ENCODE measurements at places on chromosomes 2 and 18. TPM values are rescaled to one million over a fixed set of nuclear protein-coding genes. Genes with fewer than 3 reads are reported as not detected.
A peak's percentile ranks its signal among the peaks of the same experiment; 100 is the strongest.

- no peak for DNase-seq
- peaks cover 6% of the 10 kb centered on the region for H3K36me3 ChIP-seq
- H3K4me1 ChIP-seq: peaks cover 34% of the 10 kb centered on the region
- no peaks in the 10 kb centered on the region for H3K27me3 ChIP-seq
- H3K27ac ChIP-seq: peak overlapping the region; percentile 1
These were observed 122.9 kb downstream of the PRKRA start for GRCh38 chr2:178328037-178328436.

The SLC9A2 gene
- total RNA-seq: 9.2 TPM

The GALR1 gene
- total RNA-seq: not detected

DNA sequence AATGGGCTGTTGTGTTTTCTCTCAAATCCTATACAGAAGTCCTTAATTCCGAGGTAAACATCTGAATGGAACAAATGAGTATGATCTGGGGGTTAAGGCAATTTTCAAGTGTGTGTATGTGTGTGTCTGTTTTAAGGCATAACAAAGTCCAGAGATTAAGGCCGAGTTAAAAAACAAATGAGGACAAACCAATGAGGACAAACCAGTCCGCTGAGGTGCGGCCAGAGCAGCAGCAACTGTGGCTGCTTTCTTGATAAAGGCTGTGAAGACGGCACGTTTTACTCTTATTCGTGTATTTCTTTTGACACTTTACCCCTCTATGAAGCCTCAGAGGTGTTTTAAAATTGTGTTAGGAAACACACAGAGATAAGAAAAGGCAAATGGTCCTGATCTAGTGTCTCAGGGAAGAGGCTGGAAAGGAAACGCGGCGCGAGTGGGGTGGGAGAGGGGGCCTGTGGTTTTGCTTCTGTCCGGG lies 495 bp upstream of the GULP1 start:
- H3K4me3 ChIP-seq: peak overlapping the region; percentile 94
- DNase-seq: no peak
- H3K27me3 ChIP-seq: no peaks in the 10 kb centered on the region
- peaks cover 19% of the 10 kb centered on the region for H3K4me1 ChIP-seq
- H3K27ac ChIP-seq: peak overlapping the region; percentile 88

The IL36B gene
- total RNA-seq: not detected

DNA sequence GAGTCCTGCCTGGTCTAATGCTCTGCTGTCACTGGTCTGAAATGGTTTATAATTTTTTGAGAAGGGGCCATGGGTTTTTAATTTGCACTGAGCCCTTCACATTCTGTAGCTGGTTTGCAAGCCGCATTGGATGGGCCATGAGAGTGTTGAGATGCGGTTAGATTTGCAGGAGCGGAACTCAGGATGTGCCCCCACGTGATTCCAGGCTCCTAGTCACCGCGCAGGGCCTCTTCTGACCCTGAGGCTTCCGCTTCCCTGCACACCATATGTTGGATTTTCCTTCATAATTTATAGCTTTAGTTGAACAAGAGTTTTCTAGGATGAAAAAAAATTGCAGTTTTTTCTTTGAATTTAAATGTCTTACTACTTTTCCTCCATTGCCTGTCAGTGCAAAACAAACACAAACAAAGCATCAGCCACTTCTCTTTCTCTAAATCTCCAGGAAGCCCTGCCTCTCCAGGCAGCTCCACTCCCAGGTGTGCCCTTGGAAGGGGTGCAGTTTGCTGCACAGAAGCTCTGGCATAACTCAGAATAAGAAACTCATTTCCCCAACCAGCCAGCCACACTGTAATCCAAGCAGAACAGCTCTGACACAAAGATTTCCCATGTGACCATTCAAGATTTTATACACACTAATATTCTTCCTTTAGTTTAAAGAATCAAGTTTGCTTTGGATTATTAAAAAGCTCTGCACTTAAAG lies 18.4 kb upstream of the TPO start:
- H3K36me3 ChIP-seq: no peaks in the 10 kb centered on the region
- no peaks in the 10 kb centered on the region for H3K4me1 ChIP-seq
- H3K27ac ChIP-seq: no peak overlapping the region

- peak; percentile 93 for DNase-seq
- H3K27ac ChIP-seq: peak overlapping the region; percentile 93
- no peaks in the 10 kb centered on the region for H3K36me3 ChIP-seq
- H3K4me1 ChIP-seq: peaks cover 16% of the 10 kb centered on the region
- no peaks in the 10 kb centered on the region for H3K27me3 ChIP-seq
These were observed 1.8 kb upstream of the NFATC1 start for GRCh38 chr18:79393635-79394533.

The OST4 gene
- 186 TPM for total RNA-seq

DNA sequence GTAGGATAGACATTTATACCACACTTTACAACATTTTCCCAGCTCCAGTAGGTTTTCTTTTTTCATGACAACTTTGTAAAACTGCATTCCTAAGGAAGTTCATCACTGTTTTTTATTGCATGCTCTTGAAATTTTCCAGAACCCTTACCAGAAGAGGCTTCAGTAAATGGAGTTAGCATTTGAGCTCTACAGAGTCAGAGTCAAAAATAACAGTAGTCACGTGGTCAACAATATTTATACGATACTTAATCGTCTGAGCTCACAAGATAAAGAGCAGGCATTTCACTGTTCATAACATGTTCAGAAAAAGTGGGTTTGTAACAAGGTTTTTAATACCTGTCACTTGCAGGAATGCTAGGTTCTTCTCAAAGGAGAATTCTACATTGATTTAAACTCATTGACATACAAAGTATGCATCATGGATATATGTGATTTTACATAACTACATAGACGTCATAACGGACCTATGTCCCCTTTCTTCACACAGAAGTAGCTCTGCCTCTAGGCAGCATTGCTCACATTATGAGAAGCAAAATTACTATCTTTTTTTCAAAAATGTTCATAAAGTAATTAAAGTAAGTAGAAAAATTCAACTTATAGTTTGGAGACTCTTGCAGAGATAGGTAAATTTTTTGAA lies 187.0 kb upstream of the COL3A1 start:
- no peak for DNase-seq
- H3K4me1 ChIP-seq: no peaks in the 10 kb centered on the region
- H3K4me3 ChIP-seq: peak overlapping the region; percentile 16
- H3K36me3 ChIP-seq: no peaks in the 10 kb centered on the region

The ANKRD30B gene
- 0.04 TPM for total RNA-seq

The ZNF396 gene
- 0.79 TPM for total RNA-seq

DNA sequence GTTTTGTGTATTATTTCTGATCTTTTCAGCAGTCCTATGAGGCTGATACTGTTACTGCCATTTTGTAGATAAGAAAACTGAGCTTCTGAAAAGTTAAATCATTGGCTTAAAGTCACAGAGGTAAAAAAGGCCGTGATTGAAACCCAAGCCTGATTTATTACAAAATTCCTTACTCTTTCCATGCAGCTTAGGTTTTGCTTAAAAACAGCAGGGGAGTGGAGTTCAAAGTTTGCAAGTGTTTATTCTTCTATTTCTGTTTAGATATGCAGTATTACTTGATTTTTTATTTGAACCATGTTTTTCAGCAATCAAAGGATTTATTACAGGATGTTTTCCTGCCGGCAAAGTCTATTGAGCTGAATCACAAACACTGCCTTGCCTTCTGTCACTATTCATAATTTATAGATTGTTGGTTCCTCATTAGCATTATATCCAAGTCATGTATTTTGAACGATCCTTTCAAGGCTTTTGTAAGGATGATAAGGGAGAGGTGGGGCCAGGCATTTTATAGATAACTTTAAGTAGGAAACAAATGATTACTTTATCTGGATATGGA lies 31.9 kb upstream of the MSTN start:
- DNase-seq: no peak
- peak overlapping the region; percentile 70 for H3K27ac ChIP-seq
- H3K27me3 ChIP-seq: no peaks in the 10 kb centered on the region
- no peak overlapping the region for H3K4me3 ChIP-seq
- H3K36me3 ChIP-seq: no peaks in the 10 kb centered on the region

GRCh38 chr18:39681061-39681460 lies 2115.5 kb upstream of the CELF4 start:
- H3K4me1 ChIP-seq: no peaks in the 10 kb centered on the region
- DNase-seq: no peak
- H3K27me3 ChIP-seq: no peaks in the 10 kb centered on the region
- no peak overlapping the region for H3K4me3 ChIP-seq

The IL1B gene
- total RNA-seq: 0.25 TPM

GRCh38 chr2:235640377-235640776 lies 146.5 kb downstream of the AGAP1 start:
- peaks cover 40% of the 10 kb centered on the region for H3K4me1 ChIP-seq
- H3K27me3 ChIP-seq: no peaks in the 10 kb centered on the region
- no peak overlapping the region for H3K4me3 ChIP-seq
- no peak for DNase-seq

The CNGA3 gene
- total RNA-seq: not detected

The LONRF2 gene
- total RNA-seq: 11.5 TPM

The KYNU gene
- 0.44 TPM for total RNA-seq

GRCh38 chr18:33459612-33460011 lies 19.1 kb upstream of the CCDC178 start:
- H3K4me1 ChIP-seq: no peaks in the 10 kb centered on the region
- DNase-seq: no peak
- no peak overlapping the region for H3K27ac ChIP-seq
- no peak overlapping the region for H3K4me3 ChIP-seq
- H3K27me3 ChIP-seq: no peaks in the 10 kb centered on the region
- no peaks in the 10 kb centered on the region for H3K36me3 ChIP-seq

DNA sequence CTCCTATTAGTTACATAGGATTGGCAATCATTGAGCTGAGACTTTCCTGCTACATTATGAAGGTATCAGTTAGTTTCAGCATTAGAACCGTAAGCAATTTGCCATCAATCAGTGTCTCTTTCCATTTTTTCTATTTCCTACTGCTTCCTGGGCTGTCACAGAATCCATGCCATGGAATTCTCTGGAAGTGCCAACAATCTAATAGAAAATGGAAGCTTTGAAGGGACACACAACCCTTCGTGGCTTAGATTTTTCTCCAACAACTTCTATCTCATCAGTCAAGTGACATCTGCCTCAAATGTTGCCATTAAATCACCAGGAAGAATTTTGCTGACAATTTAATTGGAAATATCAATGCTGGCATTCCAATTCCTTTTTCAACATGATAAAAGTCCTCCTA lies 183.5 kb upstream of the PARD3B start:
- H3K27ac ChIP-seq: no peak overlapping the region
- no peaks in the 10 kb centered on the region for H3K27me3 ChIP-seq
- H3K4me3 ChIP-seq: no peak overlapping the region
- no peaks in the 10 kb centered on the region for H3K4me1 ChIP-seq
- no peak for DNase-seq

GRCh38 chr18:68417826-68418225 lies 297.1 kb downstream of the TMX3 start:
- no peaks in the 10 kb centered on the region for H3K4me1 ChIP-seq
- H3K36me3 ChIP-seq: no peaks in the 10 kb centered on the region
- no peak overlapping the region for H3K27ac ChIP-seq
- DNase-seq: no peak

The RNASEH1 gene
- total RNA-seq: 32.4 TPM

- no peak overlapping the region for H3K4me3 ChIP-seq
- no peak for DNase-seq
- peaks cover 16% of the 10 kb centered on the region for H3K4me1 ChIP-seq
These were observed 45.8 kb upstream of the RBM44 start for GRCh38 chr2:237752761-237753165.

GRCh38 chr2:236307641-236308040 lies 43.4 kb upstream of the ASB18 start:
- no peak overlapping the region for H3K27ac ChIP-seq
- H3K4me3 ChIP-seq: no peak overlapping the region
- no peak for DNase-seq
- H3K4me1 ChIP-seq: peaks cover 5% of the 10 kb centered on the region
- H3K27me3 ChIP-seq: no peaks in the 10 kb centered on the region

- no peak for DNase-seq
- no peak overlapping the region for H3K4me3 ChIP-seq
- H3K27ac ChIP-seq: no peak overlapping the region
- no peaks in the 10 kb centered on the region for H3K36me3 ChIP-seq
These were observed 17.8 kb downstream of the FAM110C start for GRCh38 chr2:28406-28975.

DNA sequence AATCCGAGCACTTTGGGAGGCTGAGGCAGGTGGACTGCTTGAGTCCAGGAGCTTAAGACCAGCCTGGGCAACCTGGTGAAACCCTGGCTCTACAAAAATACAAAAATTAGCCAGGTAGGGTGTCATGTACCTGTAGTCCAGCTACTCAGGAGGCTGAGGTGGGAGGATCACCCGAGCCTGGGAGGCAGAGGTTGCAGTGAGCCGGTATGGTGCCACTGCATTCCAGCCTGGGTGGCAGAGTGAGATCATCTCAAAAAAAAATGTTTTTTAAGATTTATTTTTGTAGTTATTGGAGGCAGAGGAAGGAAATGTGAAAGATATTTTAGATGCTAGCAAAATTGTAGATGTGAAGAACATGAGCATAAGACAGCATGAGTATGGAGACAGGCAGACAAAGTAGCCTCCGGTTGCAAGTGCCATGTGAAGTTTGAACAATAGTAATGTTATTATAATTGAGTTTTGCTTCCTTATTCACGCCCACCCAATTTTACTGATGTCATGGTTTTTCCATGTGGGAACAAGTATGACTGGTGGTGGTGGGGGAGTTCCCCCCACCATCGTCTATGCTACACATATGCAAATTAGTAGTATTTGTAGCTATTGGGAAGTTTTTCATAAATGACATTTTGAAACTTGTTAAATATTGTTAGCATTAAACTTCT lies 18.0 kb downstream of the REL start:
- no peaks in the 10 kb centered on the region for H3K4me1 ChIP-seq
- no peaks in the 10 kb centered on the region for H3K27me3 ChIP-seq
- no peak for DNase-seq
- no peak overlapping the region for H3K4me3 ChIP-seq

DNA sequence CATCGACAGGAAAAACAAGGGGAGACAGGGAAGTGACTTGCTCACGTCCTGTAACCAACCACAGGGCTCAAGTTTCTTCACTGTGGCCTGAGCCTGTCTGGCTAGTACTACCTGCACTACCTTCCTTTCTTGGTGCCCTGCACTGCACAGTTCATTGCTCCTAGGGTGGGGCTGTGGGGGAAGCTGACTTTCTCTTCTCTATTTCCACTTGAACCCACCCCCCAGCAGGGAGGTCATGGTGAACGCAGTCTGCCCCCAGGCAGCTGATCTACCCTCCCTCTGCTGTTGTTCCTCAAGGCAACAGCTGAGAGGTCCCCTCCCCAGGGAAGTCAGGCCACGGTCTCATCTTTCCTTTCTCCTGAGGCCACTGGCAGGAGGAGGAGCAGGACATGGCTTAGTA lies 532.1 kb downstream of the SOX11 start:
- H3K4me3 ChIP-seq: no peak overlapping the region
- H3K4me1 ChIP-seq: no peaks in the 10 kb centered on the region
- no peaks in the 10 kb centered on the region for H3K36me3 ChIP-seq
- no peak for DNase-seq

The SERPINB10 gene
- 0.39 TPM for total RNA-seq

- H3K4me1 ChIP-seq: no peaks in the 10 kb centered on the region
- no peaks in the 10 kb centered on the region for H3K36me3 ChIP-seq
- H3K4me3 ChIP-seq: no peak overlapping the region
- H3K27ac ChIP-seq: no peak overlapping the region
These were observed 294.3 kb upstream of the KCNH7 start for GRCh38 chr2:163132850-163133249.

All from psoas muscle (tissue), 8 donors.